HepG2 (cell line): ENCODE measurements at places on chromosomes 6 and 20. TPM values are rescaled to one million over a fixed set of nuclear protein-coding genes. Genes with fewer than 3 reads are reported as not detected.

The PBOV1 gene
- not detected in 2 replicates for total RNA-seq

The EEF1A2 gene
- 0.36 and 0.44 TPM in 2 replicates for total RNA-seq

The SAMD5 gene
- total RNA-seq: 0.02 and 0.04 TPM in 2 replicates

The APOM gene
- 52.9 and 98.2 TPM in 2 replicates for total RNA-seq

The SIRPB2 gene
- not detected in 2 replicates for total RNA-seq

The HTR1E gene
- not detected in 2 replicates for total RNA-seq

The CST5 gene
- not detected in 2 replicates for total RNA-seq
